ENCODE measurements at places on chromosomes 2 and 18. TPM values are rescaled to one million over a fixed set of nuclear protein-coding genes. Genes with fewer than 3 reads are reported as not detected.

- no peak for DNase-seq
Observed at GRCh38 chr2:219253753-219254589, at the start of gene TUBA4A. TSS of gene TUBA4A (minus strand) at chr2:219253918. CDS start at chr2:219253858, 60 bp downstream.

GRCh38 chr2:38438883-38439612, 62.0 kb upstream of the ATL2 start:
- no peak for DNase-seq

GRCh38 chr2:186379052-186379451, 107.0 kb upstream of the ZC3H15 start:
- no peak for DNase-seq

- DNase-seq = no peak
Observed at GRCh38 chr2:238948765-238949641, 101.1 kb downstream of the TWIST2 start.

- DNase-seq = no peak
Observed at GRCh38 chr2:25760297-25760696, 86.9 kb upstream of the DTNB start.

Gene FBLN7
- polyA plus RNA-seq = 13.6 TPM

Gene FN1
- 550 TPM for polyA plus RNA-seq

Gene CAPN14
- polyA plus RNA-seq = 0.13 TPM

All from left kidney (tissue), 8 donors.